Activated T-helper 1 cell treated with anti-CD3 and anti-CD28 coated beads, Interleukin-2, amount 50 U/mL, for 16 hours (primary cell): ENCODE measurements at places on chromosomes 3 and 15.

- no peak for DNase-seq
These were observed 45.5 kb downstream of the HPS3 start for GRCh38 chr3:149174901-149175300.

DNA sequence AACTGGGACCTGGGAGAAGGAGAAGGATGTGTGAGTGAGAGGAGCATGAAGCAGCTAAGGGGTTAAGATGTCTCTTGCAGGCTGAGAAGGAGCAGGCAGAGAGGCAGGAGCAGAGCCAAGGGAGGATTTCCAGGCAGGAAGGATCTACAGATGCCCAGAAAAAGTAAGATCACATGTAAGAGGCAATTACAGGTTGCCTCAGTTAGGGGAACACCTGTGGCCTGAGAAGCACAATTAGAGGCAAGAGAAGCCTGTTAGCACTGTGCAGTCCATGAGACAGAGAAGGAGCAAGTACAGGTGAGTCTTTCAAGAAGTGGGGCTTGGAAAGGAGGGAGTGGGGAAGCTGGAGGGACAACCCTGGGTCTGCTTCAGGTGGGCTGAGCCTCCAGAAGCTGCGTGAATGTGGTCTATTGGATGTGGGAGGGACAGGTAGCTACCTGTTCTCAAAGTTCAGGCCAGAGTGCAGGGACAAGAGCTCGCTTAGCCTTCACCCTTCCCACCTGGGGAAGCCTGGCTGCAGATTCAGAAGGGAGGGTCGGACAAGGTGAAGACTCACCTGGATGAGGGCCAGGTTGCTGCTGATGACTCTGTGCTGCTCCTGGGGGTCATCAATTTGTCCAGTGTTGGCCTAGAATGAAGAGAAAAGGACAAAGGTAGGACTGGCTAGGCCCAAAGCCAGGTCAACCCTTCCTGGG, 50.7 kb downstream of the SLC41A3 start:
- DNase-seq, result no peak

- DNase-seq, result peak; percentile 72
These were observed 23.4 kb downstream of the FOXL2 start for GRCh38 chr3:138923531-138923994.

- DNase-seq, result no peak
These were observed 16.1 kb downstream of the CLEC3B start for GRCh38 chr3:45042162-45042561.

GRCh38 chr3:21979706-21980105, 228.7 kb upstream of the ZNF385D start:
- DNase-seq, result no peak

- DNase-seq, result no peak
These were observed 45.0 kb downstream of the SMAD3 start for GRCh38 chr15:67110361-67110781.

DNA sequence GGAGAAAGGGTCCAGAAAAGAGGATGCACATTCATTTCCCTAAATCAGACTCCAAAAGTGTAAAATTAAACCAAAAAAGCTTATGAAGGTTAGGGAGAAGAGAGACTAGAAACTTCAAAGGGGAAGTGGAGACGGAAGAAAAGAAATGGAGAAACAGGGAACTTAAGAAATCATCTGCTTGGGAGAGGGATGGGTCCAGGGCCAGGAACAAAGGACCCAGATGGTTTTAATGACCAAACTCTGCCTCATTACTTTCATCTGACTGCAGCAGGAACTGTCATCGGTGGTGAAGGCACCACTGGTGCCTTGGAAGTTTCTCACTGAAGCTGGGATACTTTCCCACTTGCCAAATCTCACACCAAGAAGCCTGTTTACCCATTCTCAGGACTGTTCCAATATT, 70.5 kb upstream of the SLC4A7 start:
- no peak for DNase-seq

DNA sequence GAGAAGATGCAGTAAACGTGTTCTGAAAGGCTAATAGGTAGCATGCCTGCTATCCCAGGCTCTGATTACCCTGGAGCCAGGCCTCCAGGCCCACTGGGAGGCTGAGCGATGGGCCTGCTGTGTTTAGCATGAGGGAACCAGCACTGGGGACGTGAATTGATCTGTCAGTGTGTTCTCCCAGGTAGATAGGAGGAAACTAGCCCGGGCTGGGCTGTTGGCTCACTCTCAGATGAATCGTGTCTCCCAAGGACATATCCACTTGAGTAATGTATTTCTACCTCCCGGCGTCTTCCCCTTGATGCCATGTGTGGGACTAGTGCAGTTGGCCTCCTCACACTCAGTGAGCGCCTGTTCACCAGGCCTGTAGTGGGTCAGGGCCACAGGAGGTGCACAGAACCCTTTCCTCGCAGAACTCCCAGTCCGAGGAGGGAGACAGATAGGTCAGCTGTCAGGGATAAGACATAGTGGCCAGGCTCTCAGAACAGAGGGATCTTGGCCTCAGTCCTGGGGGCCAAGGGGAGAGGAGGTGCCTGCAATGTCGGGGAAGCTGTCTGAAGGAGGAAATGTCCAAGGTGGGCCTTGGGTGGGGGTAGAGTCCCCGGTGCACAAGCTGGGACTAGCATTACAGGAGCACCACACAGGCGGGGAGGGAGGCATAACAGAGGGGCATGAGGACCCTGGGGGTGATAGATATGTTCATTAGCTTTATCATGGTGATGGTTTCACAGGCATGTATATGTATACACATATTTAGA, 111.7 kb downstream of the DNAJB8 start:
- no peak for DNase-seq

GRCh38 chr3:188309437-188310269, 155.7 kb downstream of the LPP start:
- DNase-seq, result no peak

DNA sequence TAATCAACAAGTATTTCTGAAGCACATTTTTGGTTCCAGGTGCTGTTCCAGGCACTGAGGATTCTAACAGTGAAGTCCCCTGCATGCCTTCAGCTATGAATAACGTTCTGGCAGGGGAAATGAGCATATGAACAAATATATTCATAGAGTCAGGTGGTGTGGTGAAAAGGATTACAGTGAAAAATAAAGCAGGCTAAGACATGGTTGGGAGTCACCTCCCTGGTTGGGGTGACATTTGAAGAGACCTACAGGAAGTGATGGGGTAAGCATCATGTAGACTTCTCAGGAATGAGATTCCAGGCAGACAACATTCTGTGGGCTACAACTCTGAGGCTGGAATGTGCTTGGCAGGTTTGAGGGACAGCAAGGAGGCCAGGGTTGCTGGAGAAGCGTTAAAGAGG, 15.0 kb downstream of the FRMD4B start:
- no peak for DNase-seq

DNA sequence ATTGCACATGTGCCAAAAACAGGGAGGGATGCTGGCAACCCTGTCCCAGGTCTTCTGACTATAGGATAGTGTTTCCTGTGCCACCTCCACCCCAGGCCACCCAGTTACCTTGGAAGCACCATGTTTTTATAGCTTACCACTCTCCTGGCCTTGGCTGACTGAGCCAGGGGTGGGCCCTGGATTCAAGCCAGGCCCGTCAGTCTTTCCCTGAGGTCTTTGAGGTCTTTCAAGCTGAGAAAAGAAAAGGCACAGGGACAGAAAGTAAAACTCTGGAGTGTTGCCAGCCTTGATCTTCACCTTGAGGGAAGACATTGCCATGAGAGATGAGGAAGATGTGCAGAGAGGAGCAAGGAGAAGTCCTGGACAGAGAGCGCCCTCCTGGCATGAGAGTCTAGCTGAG, 46.3 kb downstream of the SYNM start:
- DNase-seq, result no peak

GRCh38 chr3:150022381-150023238, 51.9 kb upstream of the PFN2 start:
- no peak for DNase-seq

DNA sequence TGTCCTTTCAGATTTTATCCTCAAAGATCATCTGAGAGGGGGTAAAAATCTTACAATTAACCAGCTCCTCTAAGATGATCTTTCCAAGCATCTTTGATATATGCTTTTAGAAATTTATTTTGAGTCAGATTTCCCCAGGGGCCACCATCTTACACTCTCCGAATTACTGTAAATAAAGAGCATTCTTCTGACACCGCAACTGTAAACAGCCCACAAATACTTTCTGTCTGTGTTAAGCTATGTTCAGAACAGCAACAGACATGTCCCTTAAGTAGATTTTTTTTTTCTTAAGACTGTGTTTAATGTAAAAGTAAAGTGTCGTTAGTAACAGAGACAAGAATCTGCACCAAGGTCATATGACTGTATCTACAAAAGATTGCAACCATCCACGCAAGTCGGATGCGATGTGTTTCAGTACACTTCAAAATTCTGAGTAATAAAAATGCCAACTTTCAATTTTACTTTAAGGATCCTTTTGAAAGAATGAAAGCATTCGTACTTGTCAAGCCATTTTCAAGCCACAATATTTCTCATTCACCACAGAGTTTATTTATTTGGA, 159.0 kb upstream of the KCNH8 start:
- DNase-seq, result no peak
